Activated naive CD8-positive, alpha-beta T cell treated with anti-CD3 and anti-CD28 coated beads for 36 hours (primary cell): ENCODE measurements at places on chromosomes 5 and 9. TPM values are rescaled to one million over a fixed set of nuclear protein-coding genes. Genes with fewer than 3 reads are reported as not detected.
A peak's percentile ranks its signal among the peaks of the same experiment; 100 is the strongest.

- no peak for DNase-seq
- peaks cover 6% of the 10 kb centered on the region for H3K27me3 ChIP-seq
- H3K4me3 ChIP-seq: no peak overlapping the region
- peaks cover 3% of the 10 kb centered on the region for H3K36me3 ChIP-seq
Measured at GRCh38 chr5:170121321-170121720, 15.6 kb downstream of the FOXI1 start.

DNA sequence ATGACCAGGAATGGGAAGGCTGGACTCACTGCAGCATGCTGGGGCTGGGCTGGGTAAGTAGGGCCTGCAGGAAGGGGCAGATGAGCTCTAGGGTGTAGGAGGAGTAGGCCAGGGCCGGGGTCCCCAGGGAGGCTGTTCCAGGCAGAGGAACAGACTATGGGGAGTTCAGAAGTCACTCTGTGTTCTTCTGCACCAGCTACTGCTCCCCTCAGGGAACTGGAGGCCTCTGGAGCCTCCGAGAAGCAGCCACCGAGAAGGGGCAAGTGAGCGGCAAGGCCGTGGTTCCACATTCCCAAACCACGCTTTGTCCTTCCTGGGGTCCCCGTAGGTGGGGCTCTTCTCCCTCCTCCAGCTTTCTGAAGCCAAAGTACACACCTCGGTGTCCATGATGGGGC is 8.4 kb upstream of the SLC2A6 start:
- no peak overlapping the region for H3K4me3 ChIP-seq
- no peaks in the 10 kb centered on the region for H3K36me3 ChIP-seq
- H3K27me3 ChIP-seq: no peaks in the 10 kb centered on the region
- no peak for DNase-seq
- no peak overlapping the region for H3K27ac ChIP-seq

GRCh38 chr5:130141659-130142320 is 237.5 kb downstream of the CHSY3 start:
- no peak overlapping the region for H3K4me3 ChIP-seq
- no peaks in the 10 kb centered on the region for H3K36me3 ChIP-seq
- peaks cover 5% of the 10 kb centered on the region for H3K27me3 ChIP-seq
- no peak overlapping the region for H3K27ac ChIP-seq
- DNase-seq: peak; percentile 2

- H3K36me3 ChIP-seq: peaks cover 6% of the 10 kb centered on the region
- H3K4me3 ChIP-seq: no peak overlapping the region
- peaks cover 42% of the 10 kb centered on the region for H3K4me1 ChIP-seq
- H3K27me3 ChIP-seq: no peaks in the 10 kb centered on the region
Measured at GRCh38 chr5:55030220-55030619, 6.2 kb downstream of the GZMK start.

GRCh38 chr9:113352411-113352810 is 3.1 kb downstream of the BSPRY start:
- peaks cover 38% of the 10 kb centered on the region for H3K4me1 ChIP-seq
- no peak overlapping the region for H3K27ac ChIP-seq
- no peak for DNase-seq
- peaks cover 7% of the 10 kb centered on the region for H3K27me3 ChIP-seq

- no peaks in the 10 kb centered on the region for H3K27me3 ChIP-seq
- H3K27ac ChIP-seq: no peak overlapping the region
- peaks cover 1% of the 10 kb centered on the region for H3K4me1 ChIP-seq
- H3K36me3 ChIP-seq: peaks cover 3% of the 10 kb centered on the region
- no peak overlapping the region for H3K4me3 ChIP-seq
Measured at GRCh38 chr9:16098306-16098705, 545.5 kb downstream of the CCDC171 start.

DNA sequence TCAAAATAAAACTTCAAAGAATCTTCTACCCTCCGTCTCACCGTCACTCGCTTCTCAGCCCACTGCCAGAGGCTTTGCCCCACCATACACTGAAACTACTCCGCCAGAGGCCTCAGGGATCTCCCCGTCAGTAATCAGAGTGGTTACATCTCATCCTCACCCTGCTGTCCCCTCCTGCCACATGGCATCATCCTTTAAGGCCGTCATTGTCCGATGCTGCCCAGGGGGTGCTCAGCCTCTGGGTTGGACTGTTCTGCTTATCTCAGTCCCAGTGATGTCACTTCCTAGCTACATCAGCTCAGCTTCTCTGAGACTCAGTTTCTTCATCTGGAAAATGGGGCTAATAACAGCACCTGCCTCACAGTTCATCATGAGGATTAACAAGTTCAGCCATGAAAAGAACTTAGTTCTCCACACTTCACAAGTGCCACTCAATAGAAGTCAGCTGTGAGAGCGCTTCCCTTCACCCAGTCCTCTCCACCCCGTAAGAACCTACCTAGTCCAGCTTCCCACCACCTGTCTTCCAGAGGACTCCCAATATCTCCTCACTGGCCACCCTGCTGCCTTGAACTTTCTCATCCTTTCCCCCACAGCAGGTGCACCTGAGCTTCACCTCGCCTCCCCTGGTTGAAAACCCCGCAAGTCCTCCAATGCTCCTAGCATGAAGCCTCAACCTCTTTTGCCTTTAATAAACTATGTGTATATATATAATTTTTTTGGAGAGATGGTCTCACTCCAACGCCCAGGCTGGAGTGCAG is 2.8 kb upstream of the IL3 start:
- no peak for DNase-seq
- H3K4me3 ChIP-seq: no peak overlapping the region
- peaks cover 14% of the 10 kb centered on the region for H3K4me1 ChIP-seq
- H3K27me3 ChIP-seq: no peaks in the 10 kb centered on the region
- no peaks in the 10 kb centered on the region for H3K36me3 ChIP-seq

GRCh38 chr9:89659891-89660685 is 55.3 kb downstream of the GADD45G start:
- no peak overlapping the region for H3K27ac ChIP-seq
- H3K27me3 ChIP-seq: peaks cover 18% of the 10 kb centered on the region
- H3K4me1 ChIP-seq: peaks cover 12% of the 10 kb centered on the region

DNA sequence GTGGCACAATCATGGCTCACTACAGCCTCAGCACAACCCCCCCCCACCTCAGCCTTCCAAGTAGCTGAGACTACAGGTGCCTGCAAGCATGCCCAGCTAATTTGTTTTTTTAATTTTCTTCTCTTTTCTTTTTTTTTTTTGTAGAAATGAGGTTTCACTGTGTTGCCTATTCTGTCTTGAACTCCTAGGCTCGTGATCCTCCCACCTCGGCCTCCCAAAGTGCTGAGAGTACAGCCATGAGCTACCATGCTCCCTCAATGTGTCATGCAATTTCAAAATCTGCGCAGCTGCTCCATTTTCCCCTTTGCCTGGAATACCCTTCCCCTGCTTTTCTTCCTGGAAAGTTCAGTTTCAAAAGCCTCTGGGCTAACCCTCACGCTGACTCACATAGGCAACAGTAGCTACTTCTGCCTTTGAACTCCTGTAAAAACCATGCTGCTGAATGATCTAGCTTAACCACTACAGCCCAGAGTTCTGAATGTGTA is 71.0 kb upstream of the IL7R start:
- peak; percentile 53 for DNase-seq
- H3K4me3 ChIP-seq: peak overlapping the region; percentile 15
- peaks cover 82% of the 10 kb centered on the region for H3K4me1 ChIP-seq
- no peaks in the 10 kb centered on the region for H3K27me3 ChIP-seq
- H3K27ac ChIP-seq: peak overlapping the region; percentile 93

DNA sequence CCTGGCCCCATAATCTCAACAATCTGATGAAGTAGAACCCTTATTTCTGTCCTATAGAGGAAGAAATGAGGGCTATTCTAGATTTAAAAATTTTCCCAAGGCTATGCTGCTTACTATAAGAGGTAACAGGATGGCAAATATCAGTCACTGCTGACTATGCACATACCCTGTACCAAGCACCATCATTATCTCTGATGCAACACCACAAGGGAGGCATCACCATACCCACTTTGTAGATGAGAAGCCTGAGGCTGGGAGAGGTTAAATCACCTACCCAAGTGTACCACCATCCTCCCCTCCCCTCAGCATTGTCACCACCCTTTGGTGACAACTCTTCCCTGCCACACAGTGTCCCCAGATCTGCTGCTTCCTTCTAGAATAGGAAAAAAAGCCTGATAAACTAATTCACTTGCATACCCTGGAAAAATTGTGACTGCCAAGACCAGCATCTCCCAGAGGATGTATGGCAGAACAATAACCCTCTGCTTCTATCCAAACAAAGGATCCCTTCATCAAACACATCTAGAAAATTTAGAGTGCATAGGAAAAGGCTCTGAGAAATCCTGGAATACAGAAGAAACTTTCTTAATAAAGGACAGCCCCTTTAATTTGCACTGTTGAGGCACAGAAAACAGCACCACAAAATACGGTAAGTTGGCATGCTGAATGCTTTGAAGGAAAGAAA is 48.3 kb downstream of the PRRC1 start:
- H3K4me3 ChIP-seq: no peak overlapping the region
- no peak for DNase-seq
- peaks cover 41% of the 10 kb centered on the region for H3K27me3 ChIP-seq
- peaks cover 9% of the 10 kb centered on the region for H3K4me1 ChIP-seq

GRCh38 chr9:71929791-71930440 is 18.5 kb downstream of the C9orf85 start:
- H3K36me3 ChIP-seq: peaks cover 19% of the 10 kb centered on the region
- DNase-seq: no peak
- peaks cover 6% of the 10 kb centered on the region for H3K4me1 ChIP-seq
- no peak overlapping the region for H3K27ac ChIP-seq

- no peaks in the 10 kb centered on the region for H3K27me3 ChIP-seq
- H3K36me3 ChIP-seq: peaks cover 20% of the 10 kb centered on the region
- peaks cover 54% of the 10 kb centered on the region for H3K4me1 ChIP-seq
- no peak overlapping the region for H3K27ac ChIP-seq
- no peak for DNase-seq
Measured at GRCh38 chr5:140420665-140421361, 19.2 kb downstream of the ANKHD1 start.

GRCh38 chr5:160931283-160931682 is 79.3 kb upstream of the ATP10B start:
- no peaks in the 10 kb centered on the region for H3K27me3 ChIP-seq
- H3K36me3 ChIP-seq: no peaks in the 10 kb centered on the region
- H3K4me3 ChIP-seq: no peak overlapping the region
- no peak for DNase-seq

- peaks cover 12% of the 10 kb centered on the region for H3K27me3 ChIP-seq
- H3K27ac ChIP-seq: no peak overlapping the region
- H3K4me1 ChIP-seq: peaks cover 3% of the 10 kb centered on the region
- no peaks in the 10 kb centered on the region for H3K36me3 ChIP-seq
- no peak overlapping the region for H3K4me3 ChIP-seq
Measured at GRCh38 chr5:88820581-88820980, 62.4 kb downstream of the MEF2C start.

The SHISAL2B gene
- not detected for total RNA-seq

The CCL27 gene
- total RNA-seq: not detected

The PDCD1LG2 gene
- total RNA-seq: 0.08 TPM

The PCDHGA2 gene
- not detected for total RNA-seq

The RNF183 gene
- total RNA-seq: not detected

The SPEF2 gene
- 6.0 TPM for total RNA-seq

The CERT1 gene
- total RNA-seq: 24.2 TPM

The SEC61B gene
- 161 TPM for total RNA-seq
